ENCODE measurements at places on chromosomes 2 and 18.

GRCh38 chr2:25050128-25050527 is 8.3 kb downstream of the EFR3B start:
- DNase-seq = no peak

GRCh38 chr18:6205706-6206105 is 209.0 kb downstream of the L3MBTL4 start:
- peak; percentile 80 for DNase-seq

- DNase-seq = peak; percentile 50
These were observed 8.9 kb upstream of the TMEM185B start for GRCh38 chr2:120231974-120232635.

GRCh38 chr2:139457873-139458272 is 677.7 kb upstream of the NXPH2 start:
- no peak for DNase-seq

- DNase-seq = no peak
These were observed 26.7 kb downstream of the CNNM4 start for GRCh38 chr2:96787411-96787810.

DNA sequence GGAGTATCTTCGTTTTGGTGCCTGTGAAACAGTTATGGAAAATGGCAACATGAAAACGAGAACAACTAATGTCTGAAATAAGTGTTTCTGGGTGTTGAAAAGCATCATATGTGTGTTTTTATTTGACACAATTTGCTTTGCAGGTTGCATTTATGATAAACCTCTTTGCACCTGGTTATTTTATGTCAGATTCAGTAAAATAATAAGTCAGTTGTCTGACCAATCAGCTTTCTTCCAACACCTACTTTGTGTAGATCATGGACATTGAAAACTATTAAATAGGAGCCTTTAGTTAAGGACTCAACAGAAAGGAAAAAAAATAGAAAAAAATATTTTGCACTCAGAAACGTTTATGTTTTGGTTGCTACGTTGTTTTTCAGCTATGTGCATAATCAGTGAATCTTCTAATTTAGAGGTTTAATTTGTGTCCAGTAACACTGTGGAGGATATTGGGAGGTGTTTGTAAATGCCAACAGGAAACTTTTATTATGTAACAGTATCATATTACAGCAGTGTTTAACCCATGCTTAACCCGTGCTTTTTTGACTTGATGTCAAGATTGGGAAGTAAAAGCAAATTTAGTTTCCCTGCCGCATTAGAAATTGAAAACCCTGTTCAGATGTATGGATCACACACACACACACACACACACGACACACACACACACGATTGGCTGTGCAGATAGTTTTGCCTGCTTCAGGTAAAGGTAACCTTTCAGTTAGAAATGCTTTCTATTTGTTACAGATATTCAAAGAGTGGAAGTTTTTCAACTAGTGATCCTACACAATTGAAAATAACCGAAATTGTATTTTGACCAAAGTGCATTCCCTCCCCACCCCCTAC is 2.6 kb downstream of the PKP4 start:
- DNase-seq = no peak

GRCh38 chr2:132449868-132450267 is 33.3 kb downstream of the GPR39 start:
- no peak for DNase-seq

DNA sequence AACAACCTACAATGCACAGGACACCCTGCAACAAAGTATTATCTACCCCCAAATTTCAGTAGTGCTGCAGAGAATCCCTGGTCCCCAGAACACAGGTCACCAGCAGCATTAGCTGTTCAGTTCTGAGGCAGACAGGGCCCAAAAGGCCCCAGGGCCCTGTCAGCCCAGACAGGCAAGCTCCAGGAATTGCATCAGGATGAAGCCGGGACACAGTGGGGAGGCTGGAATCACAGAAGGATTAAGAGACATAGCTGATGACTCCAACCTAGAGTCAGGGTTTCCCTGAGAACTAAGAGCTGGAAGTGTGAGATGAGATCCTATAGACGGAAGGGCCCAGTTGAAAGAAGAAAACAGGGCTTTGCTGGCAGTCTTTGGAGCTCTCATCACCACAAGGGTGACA is 148.1 kb downstream of the GALNT14 start:
- DNase-seq = no peak

GRCh38 chr2:45011121-45011520 is 1.9 kb upstream of the SIX2 start:
- DNase-seq = no peak

GRCh38 chr18:3205239-3205638 is 14.5 kb downstream of the MYOM1 start:
- no peak for DNase-seq

GRCh38 chr2:146981921-146982320 is 862.9 kb upstream of the ACVR2A start:
- DNase-seq = peak; percentile 24

DNA sequence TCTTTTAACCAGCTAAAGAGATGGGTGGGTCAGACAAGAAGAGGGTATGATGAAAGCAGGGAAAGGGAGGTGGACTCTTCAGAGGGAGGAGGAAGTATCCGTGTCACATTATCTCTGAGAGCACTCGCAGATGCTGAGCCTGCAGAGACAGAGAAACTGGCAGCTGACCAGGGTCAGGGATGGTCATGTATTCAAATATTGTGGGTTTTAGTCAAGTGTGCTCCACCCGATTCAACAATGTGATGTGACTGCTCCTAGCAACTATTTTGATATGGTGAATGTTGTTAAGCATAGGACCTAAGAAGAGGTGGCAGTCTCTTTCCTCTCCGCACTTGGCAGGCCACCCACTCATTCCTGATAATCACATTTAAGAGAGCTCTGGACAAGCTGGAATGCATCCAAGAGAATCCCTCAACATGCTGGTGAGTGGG is 1.3 kb upstream of the CLIP4 start:
- peak; percentile 73 for DNase-seq

DNA sequence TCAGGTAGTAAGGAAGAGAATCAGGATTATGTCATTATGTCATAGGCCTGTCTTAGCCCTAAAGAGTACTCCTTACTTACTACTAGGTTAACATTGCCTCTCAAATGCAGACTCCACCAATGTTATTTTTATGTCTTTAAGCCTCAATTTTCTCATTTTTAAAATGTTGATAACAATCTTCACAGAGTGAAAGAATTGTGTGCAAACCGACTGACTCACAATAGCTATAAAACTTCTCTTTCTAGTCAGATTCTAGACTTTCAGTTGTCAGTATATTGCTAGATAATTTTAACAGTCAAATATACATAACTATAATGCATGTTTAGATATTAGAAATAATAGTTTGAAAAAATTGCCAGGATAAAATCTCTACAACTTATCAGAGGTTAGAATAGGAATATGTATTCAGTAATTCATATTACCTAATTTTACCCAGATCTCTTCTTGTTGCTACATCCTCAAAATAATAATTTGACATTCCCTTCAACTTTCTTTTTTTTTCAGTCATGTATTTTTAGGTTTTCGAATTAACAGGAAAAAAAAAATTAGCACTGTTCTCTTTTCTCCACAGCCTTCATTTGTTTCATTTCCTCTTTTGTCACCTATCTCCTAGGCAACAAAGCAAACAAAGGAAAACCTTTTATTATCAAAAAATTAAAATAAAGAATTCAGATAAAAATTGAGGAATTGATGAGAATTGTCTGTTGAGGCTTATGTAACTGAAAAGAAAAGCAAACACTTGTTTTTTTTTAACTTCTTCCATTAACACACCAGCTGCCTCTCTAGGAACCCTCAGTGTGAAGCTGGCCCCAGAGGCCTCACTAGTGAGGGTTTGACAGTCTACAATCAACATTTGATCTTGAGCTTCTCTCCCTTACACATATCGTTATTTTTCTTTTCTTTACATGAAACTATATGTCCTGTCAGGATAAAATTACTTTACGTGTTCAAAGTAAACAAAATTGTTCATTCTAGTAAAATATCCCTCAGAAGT is 279.0 kb downstream of the CALCRL start:
- no peak for DNase-seq

GRCh38 chr2:109401370-109401769 is 212.4 kb downstream of the SEPTIN10 start:
- DNase-seq = no peak

GRCh38 chr2:234269769-234270204 is 219.3 kb downstream of the SPP2 start:
- peak; percentile 71 for DNase-seq

DNA sequence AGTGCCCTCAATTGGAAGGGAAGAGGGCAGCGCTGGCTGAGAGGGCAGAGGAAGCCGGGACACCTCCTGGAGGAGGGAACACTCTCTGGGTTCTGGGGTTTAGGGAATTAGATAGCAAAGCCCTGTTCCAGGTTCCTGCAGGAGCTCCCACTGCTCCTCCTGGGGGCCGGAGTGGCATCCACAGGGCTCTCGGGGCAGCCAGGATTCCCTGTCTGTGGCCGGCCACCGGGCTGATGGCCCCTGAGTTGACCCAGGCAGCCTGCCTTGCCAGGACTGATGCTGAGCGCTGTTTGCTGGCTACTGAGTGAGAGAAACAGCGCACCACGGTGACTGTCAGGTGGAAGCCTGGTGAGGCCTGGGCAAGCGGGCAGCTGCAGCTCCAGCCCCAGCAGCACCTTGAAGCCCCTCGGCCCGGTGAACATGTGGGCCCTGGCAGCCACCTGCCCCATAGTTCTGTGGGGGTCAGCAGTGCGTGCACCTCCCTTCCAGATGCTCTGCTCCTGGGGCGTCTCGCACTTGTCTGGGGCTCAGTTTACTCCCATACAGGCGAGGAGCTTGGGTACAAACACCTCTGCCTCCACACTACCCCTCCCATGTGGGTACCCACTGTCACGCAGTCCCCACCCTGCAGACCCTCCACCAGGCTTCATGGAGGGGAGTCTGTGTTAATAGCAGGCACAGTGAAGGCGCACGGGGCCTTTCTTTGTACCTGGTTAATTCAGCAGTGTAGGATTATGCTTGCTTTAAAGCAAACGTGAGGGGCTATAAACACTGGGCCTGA is 7.7 kb upstream of the ALLC start:
- DNase-seq = no peak

DNA sequence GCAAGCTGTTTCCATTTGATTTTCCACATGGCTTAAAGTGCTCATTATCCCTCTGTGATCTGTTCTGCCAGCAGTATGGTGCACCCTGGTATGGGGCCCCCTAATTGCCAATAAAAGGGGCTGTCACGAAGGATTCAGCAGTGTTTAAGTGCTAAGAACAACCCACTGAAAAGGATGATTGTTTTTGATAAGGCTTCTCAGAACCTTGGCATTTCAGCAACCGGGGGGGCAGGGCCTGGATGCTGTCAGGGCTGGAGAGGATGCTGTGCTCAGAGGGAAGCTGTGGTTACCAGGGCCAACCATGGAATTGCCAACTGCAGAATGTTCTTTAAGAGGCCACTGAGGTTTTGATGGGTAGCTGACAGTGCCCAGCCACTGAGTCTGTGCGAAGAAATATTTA is 117.8 kb downstream of the CTIF start:
- DNase-seq = peak; percentile 49

DNA sequence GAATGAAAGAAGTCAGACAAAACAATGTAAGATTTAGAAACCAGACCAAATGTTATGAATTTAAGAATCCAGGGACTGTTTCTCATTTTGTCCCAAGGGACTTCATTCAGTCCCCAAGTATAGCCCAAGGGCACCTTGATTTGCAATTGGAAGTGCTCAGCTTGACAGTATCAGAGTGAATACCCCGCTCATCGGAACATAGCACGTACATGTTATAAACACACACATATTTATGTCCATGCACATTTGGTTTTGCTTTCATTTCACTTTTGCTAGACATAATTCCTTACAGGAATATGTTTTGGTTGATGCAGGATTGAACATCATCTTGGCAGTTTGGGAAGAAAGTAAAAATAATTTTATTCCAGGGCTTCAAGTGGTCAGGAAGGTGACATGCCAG is 100.2 kb downstream of the PID1 start:
- no peak for DNase-seq

DNA sequence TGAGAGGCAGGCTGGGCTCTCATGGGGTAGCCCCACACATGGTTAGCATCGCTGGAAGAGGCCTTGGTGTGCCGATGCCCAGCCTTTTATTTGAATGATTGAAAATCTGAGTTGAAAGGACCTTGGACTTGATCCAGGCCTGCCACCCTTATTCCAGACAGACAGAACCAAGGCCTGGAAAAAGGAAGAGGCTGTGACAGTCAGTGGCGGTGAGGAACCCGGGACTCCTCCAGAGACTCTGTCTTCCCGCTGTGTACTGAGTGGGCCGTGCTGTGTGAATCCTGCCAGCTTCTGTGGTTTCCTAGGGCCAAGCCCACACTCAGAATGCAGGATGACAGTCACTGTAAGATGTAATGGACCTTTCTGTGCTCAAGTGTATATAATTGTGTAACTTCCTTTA is 218.5 kb downstream of the LDLRAD4 start:
- no peak for DNase-seq

- DNase-seq = no peak
These were observed 374.9 kb upstream of the VWC2L start for GRCh38 chr2:214035921-214036320.

- no peak for DNase-seq
These were observed 66.5 kb upstream of the CCDC178 start for GRCh38 chr18:33507019-33507418.

All from IMR-90 (cell line).